ENCODE measurements at places on chromosomes 2 and 18. TPM values are rescaled to one million over a fixed set of nuclear protein-coding genes. Genes with fewer than 3 reads are reported as not detected.

CHCHD5 gene
- 18.2 TPM for total RNA-seq

- DNase-seq = peak; percentile 64
These were observed 14.5 kb downstream of the PDCD1 start for GRCh38 chr2:241844066-241844728.

CCDC141 gene
- 153 TPM for total RNA-seq

DNA sequence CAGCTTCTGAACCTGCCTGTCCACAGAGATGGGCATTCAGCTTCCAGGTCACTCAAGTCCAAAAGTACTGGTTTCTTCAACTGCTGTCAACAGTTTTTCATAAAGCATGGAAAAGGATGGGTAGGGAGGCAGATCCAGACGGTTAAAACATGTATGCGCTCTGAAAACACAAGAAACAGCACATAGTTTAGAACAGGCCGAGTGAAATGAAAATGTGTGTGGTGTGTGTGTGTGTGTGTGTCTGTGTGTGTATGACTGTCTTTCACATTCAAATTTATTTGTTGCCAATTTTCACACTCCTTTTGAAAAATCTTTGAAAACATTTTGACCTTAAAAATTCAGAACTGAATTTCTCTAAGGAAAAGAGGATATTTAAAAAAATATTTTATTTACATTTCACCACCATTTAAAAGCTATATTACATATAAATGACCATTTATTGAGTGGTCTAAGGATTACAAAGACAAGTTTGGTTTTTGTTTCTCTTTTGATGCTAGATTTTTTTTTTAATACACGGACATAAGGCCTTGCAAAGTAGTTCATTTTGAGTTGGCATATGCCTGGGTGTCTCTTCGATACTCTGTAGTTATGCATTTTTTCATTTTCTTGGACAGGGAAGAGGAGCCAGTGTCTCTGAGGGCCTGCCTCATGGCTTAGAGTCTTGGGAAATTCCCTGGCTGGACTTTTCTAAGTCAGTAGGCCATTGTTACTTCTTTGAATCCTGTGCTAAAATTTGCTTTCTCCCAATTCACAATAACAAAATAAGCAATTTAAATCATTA is 30.0 kb upstream of the STK17B start:
- DNase-seq = peak; percentile 53

- no peak for DNase-seq
These were observed 264.1 kb upstream of the FN1 start for GRCh38 chr2:215699700-215700538.

DNA sequence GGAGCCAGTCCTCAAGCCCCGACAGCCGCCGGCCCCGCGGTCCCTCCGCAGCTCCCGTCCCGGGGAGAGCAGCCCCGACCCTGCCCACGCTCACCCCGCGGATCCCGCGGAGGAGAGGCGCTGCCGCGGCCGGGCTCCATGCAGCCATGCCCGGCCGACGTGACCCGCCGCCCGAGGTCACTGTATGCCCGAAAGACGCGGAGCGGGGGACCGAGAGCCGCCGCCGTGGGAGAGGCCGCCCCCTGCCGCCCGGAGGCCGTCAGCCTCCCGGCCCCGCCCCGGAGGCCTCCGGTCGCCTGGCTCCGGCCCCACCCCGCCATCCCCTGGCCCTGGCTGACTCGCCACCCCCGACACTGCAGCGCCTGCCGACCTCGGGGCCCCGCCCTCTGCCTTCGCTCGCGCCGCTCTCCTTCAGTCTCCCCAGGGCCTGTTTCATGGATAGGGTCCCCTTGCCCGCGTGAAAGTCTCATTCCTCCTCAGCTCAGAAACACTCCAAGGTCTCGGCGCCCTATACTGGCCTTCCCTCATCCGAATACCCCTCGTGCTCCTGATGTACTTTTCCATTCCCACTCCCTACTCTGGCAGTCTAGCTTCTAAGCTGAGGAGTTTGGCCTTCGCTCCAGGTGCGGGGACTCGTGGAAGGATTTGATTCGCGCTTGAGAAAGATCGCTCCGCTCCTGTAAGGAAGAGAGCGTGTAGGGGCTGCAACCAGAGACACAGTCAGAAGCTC is at the start of gene BOLA3:
BOLA3 (minus strand) TSS at position 186 of the 730 bp plus-strand sequence; CDS start at position 148, 38 bp downstream.
- DNase-seq = peak; percentile 73

GRCh38 chr18:32469190-32469651 is 1.5 kb downstream of the GAREM1 start:
- DNase-seq = no peak

GRCh38 chr18:25058521-25058920 is 293.4 kb downstream of the ZNF521 start:
- no peak for DNase-seq

- no peak for DNase-seq
These were observed 17.5 kb upstream of the DPP4 start for GRCh38 chr2:162091325-162092007.

KDM3A gene
- total RNA-seq = 138 TPM

DNA sequence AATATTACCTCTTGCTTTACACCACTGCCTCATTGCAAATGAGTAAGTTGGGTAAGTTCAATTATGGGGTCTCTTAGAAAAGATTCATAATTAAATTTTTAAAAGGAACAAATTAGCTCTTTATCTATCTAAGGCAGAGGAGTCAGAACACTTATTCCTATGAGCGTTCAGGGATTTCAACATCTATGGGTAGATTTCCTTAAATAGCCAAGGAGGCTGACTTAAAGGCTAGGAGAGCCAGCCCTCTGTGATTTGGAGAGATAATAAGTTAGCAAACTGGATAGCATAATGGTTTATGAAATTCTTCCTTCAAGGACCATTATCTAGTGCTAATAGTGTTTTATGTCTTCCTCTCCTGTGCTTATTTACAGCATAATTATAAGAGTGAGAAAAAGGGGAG is 387.7 kb downstream of the STK39 start:
- DNase-seq = no peak

DNA sequence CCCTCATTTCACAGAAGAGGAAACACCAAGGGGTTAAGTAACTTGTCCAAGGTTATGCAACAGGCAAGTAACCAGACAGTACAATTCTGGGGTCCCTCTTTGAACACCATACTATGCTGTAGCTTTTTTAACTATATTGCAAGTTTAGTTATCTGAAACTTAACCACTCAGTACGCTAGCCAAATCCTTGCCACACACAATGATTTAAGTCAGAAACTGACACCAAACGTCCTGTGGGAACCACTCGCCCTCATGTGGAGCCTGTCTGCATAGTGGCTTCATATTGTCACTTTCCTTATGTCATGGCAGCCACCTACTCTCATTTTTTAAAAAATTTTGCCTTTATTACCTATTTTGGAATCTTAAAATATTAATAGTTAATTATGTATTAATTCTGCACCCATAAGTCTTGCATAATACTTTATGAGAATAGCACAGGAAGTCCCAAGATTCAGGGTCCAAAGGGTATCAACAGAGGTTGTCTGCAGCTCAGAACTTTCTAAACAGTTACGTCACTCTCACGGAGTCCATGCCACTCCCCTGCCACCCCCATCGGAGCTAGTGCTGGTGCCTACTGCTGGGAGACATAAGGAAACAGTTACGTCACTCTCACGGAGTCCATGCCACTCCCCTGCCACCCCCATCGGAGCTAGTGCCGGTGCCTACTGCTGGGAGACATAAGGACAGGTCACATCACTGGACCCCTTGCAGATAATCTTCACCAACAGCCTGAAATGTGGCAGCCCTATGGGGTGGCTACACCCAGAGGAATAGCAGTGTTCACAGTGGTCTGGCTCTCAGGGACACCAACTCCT is 99.0 kb downstream of the L3MBTL4 start:
- no peak for DNase-seq

CYP27C1 gene
- total RNA-seq = not detected

GRCh38 chr18:23966909-23967308 is 47.6 kb upstream of the TTC39C start:
- no peak for DNase-seq

NAB1 gene
- 42.7 TPM for total RNA-seq

DNA sequence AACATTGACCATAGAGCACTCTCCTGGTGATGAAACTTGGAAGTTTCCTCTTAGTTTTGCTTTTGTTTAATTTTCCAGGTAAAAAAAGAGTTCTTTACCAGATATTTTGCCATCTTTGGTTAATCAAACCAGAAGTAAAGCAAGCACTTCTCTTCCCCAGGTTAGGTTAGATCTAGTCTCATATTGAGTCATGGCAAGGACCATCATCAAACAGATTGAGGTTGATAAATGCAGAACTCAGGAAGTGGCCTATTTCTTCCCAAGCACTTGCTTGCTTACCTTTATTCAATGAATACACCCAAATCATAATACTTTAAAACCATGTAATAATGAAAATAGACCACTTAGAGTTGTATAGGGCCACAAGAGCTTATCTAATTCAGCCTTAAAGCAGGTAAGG is 23.4 kb downstream of the DNAH6 start:
- DNase-seq = no peak

CIB4 gene
- total RNA-seq = not detected

TMEM169 gene
- 4.6 TPM for total RNA-seq

DNA sequence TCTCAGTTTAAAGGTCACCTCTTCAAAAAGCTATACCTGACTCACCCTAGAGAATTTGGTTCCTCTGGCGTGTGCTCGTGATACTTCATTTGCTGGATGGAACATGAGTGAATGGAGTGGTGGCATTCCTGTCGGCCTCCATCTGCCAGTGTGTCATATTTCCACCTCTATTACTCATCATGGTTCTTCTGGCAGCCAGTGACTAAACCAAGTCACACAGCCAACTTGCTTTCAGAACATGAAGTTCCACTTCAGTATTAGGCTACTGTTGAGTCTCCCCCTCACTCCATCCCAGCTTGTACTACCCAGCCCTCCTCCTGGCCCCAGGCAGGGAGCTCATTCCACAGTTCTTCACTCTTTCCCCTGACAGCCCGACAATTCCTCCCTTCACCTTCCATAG is 169.8 kb downstream of the MREG start:
- DNase-seq = no peak

- no peak for DNase-seq
These were observed 14.4 kb downstream of the NGEF start for GRCh38 chr2:232998666-232998985.

GRCh38 chr2:217642944-217643343 is 359.9 kb downstream of the TNS1 start:
- no peak for DNase-seq

GPR17 gene
- not detected for total RNA-seq

C2orf80 gene
- not detected for total RNA-seq

GRCh38 chr2:143873886-143874285 is 646.0 kb downstream of the ZEB2 start:
- no peak for DNase-seq

DNA sequence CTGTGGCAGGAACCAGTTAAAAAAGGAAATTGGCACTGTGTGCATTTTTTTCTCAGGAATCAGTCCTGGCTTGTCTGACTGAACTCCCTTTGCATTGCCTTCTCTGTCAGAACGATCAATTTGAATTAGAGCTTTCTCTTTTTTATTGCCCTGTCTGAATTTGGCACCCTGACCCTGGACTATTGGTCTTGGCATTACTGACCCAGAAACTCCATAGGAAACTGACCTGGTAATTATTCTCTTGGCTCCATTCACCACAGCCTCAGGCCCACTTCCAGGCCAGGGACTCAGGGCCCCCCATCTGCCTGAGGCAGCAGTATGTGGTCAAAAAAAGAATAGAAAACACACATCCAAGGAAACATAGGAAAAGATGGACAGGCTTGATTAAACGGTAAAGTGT is 32.0 kb upstream of the CCDC88A start:
- DNase-seq = no peak

DNA sequence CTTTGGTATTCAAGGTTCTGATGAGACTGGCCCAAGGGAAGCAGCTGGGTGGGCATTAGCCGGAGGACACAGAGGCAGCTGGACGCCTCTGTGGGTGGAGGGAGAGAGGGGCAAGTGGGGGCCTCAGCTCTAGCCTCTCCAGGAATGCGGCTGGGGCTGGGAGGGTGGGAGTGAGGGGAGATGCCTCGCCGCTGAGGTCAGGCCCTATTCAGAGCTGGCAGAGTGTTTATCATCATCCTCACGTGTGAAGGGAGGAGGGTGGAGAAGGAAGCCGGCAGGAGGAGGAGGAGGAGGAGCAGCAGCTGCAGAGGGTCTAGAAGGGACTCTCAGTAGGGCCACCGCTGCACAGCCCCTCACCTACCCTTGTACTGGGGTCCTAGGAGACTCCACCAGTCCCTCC is 43.1 kb downstream of the TNS1 start:
- DNase-seq = no peak

DNA sequence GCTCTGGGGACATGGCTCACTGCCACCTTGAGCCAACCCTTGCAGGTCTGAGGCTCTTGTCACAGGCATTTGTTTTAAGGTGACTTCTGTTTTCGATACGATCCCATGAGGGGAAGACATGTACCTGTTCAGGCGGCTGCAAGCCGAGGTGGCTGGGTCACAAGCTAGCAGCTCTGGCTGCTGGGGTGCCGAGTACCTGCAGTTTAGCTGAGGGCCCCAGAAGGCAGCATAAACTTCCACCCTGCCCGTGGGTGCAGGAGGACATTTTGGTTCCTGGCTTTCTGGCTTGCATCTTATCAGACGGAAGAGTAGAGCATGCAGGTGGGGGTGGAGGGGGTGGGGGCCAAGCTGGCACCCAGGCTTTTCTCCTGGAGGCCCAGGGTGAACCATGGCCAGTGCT is 28.4 kb downstream of the COA5 start:
- no peak for DNase-seq

TXNL1 gene
- 39.9 TPM for total RNA-seq

GRCh38 chr2:203759690-203760365 is 53.4 kb downstream of the CD28 start:
- DNase-seq = no peak

- DNase-seq = no peak
These were observed 61.2 kb downstream of the SGPP2 start for GRCh38 chr2:222485367-222486211.

- DNase-seq = no peak
These were observed 156.8 kb upstream of the STK17B start for GRCh38 chr2:196328088-196328680.

DNA sequence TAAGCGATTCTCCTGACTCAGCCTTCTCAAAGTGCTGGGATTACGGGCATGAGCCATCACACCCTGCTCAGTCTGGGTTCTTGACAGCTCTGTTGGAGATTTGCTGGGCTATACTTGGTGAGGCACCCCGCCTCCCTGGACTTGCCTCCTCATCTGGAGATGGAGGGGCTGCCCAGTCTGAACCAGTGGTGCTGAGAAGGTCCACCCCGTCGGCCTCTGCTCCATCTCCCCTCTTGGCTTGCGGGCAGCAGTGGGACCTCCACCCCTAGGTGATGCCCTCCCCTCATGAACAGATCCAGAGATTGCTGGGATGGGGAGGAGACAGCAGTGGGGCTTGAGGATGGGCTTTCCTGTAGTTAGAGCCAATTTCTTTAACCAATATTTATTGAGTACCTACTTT is 120.9 kb downstream of the CLIP4 start:
- no peak for DNase-seq

- DNase-seq = no peak
These were observed 915.4 kb downstream of the TSN start for GRCh38 chr2:122670897-122671296.

- no peak for DNase-seq
These were observed 213.3 kb upstream of the CXCR4 start for GRCh38 chr2:136331226-136331625.

DNA sequence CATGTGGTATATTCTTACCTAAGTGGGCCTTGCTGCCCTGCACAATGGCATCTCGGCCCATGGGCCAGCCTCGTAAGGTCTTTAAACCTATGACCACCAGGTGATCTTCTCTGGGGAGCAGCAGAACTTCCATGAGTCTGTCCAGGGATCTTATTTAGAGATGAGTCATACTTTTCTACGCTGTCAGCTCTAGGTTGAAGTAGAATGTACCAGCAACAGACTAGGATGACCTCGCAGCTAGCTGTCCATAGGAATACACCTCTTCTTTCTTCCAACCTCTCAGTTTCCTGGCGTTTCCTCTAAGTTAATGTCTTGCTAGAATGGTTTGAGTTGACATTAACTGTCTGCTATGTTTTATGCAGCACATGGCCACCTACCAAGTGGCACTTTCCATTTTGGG is 15.6 kb upstream of the CXCR4 start:
- DNase-seq = no peak
